Endothelial cell (in vitro differentiated cells): ENCODE measurements at places on chromosomes 12 and 14.

- no peak for DNase-seq
Measured at GRCh38 chr12:77796775-77797174, 33.9 kb upstream of the NAV3 start.

DNA sequence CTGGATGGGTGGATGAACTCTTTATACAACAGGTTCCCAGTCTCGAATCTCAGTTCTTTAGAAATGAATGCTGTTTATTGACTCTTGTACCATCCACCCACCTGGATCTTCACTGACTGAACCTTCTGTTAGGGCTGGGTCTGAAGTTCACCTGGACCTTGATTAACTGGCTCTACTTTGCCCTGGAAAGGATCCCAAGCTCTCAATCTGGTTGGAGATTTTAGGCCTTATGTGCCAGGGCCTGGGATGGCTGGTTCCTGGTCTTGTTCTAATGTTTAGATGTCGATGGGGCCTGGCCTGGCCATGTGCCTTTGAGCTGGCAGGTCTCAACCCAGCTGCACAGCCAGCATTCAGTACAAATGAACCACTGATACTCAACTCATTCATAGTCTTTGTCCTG lies 76.5 kb upstream of the MED13L start:
- no peak for DNase-seq

GRCh38 chr12:67442347-67442841 lies 173.2 kb downstream of the CAND1 start:
- no peak for DNase-seq

- DNase-seq: no peak
Measured at GRCh38 chr12:124323771-124324530, 29.1 kb downstream of the RFLNA start.
